ENCODE measurements at places on chromosomes 12 and 14.

- DNase-seq, result no peak
These were observed 47.1 kb downstream of the BCAT1 start for GRCh38 chr12:24901576-24902461.

DNA sequence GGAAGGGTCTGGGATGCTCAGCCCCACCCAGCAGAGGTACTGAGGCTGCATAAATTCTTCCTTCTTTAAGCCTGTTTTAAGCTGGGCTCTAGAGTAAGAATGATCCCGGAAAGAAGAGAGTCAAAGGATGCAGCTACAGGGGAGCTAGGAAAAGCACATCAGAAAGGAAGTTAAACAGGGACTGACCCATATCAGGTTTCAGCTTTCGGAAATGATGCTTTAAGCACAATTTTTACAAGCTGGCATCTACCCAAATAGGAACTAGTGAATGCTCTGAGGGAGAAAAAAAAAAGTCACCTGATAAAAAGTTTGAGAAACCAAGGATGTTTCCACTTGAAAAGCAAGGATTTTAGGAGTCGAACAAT lies 22.0 kb downstream of the TSPAN8 start:
- DNase-seq, result peak; percentile 27

GRCh38 chr12:17235996-17236395 lies 630.0 kb upstream of the LMO3 start:
- no peak for DNase-seq

DNA sequence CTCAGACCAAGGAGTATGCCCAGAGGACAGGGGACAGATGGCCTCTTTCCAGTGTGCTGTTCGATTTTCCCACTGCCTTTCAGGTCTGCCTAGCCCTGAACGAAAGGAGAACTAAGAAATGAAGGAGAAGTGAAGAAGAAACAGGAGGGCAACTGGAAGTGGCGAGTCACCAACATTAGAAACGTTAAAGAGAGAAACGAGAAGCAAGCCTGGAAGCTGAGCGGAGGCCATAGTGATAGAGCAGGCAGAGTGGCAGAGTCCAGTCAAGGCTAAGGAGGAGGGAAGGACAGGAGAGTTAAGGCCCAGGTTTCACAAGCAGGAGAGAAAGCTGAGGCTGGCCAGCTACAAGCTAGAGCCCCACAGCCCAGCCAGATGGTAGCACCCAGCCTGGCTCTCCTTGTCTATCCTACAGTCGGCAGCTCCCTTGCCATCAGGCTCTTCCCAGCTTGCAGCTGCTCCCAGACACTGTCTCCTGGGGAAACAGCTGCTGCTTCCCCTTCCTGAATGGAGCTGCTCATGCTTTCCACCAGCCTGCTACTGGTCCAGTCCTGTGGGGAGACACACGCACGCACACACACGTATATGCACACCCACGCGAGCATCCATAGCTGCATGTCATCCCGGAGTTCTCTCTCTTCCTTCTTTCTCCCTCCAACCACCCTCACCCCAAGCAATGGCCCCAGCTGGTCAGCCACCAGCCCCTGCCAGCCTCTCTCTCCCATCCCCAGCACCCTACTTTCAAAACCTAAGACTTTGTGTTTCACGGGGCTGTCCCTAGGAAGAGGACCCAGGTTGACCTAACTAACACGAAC lies 139.7 kb upstream of the CCND2 start:
- no peak for DNase-seq

- no peak for DNase-seq
These were observed 139.3 kb downstream of the BRMS1L start for GRCh38 chr14:35965400-35965799.

All from cardiac fibroblast (primary cell).